NCI-H2171 treated with DMSO at 0.1 percent for 48 hours (cell line): ENCODE measurements at places on chromosomes 16 and 17.
A peak's percentile ranks its signal among the peaks of the same experiment; 100 is the strongest.

- DNase-seq, result no peak
These were observed 6.6 kb downstream of the NHERF2 start for GRCh38 chr16:2033057-2033908.

- DNase-seq, result no peak
These were observed 18.1 kb upstream of the RHBDF2 start for GRCh38 chr17:76519048-76519966.

GRCh38 chr16:27217256-27217655, 13.9 kb downstream of the KDM8 start:
- no peak for DNase-seq

DNA sequence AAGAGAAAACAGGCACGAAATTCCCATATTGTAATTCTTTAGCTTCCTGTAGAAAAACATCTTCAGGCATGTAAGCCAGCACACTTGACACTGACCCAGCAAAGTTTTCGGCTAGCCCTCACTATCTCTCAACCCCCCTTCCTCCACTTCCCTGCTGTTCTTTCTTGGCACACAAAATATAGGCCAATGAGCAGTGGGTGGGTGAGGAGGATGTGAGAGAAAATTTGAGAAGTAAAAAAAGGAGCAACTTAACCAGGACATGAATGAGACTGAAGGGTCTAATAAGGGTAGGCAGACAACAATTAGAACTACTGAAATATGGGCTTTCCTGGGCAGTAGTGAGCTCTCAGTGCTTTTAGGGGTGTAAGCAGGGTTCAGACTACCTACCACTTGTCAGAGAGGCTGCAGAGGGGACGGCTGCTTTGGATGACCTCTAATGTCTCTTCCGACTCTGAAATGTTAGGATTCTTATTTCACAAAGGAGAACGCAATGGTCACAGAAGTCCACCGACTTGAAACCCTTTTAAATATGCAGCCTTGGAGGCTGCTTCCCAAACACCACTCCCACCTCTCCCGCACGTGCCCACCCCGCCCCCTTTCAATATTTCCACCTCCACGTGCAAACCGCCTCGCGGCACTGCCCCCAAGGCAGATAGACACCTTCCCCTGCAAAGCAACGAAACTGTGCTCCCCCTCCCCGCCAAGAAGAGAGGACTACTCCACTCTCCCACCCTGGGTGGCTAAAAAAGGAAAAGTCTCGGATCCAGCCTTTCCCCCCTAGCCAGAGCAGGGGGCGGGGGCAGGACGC, 889 bp downstream of the MBTD1 start:
- no peak for DNase-seq

DNA sequence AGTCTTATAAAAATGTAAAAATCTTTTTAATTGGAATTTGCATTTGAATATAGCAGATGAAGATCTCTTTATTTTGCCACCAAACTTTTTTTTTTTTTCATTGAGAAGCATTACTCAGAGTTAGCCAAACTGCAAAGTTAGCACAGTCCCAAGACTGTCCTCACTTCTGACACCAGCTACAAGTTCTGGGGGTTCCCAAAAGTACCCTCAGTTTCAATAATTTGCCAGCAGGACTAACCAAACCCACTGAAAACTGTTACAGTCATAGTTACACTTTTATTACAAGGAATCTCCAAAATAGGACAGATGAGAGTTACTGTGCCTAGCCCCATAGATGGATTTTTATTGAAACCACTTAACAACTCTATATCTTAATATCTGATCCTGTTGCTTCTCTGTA, 144.1 kb downstream of the CHD9 start:
- DNase-seq, result no peak

- no peak for DNase-seq
These were observed 127.5 kb upstream of the WSCD1 start for GRCh38 chr17:5942687-5943086.

DNA sequence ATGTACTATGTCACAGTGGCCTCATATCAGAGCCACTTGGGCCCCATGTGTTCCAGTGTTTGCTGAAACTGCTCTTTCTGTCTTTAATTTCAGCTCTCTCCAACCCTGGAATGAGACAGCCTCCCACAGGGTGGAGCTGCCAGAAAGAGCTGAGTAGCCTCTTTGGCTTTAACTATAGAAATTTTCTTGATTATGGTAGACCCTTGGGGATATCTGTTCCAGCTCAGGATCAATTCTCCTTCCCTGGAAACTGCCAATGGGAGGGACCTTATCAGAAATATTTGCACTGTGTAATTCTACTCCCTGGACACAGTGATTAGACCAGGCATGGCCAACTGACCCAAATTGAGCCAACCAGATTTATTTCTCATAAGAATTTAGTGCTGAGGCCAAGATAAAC, 39.0 kb upstream of the KDM8 start:
- DNase-seq, result no peak

GRCh38 chr17:40122136-40122998, 596 bp downstream of the MSL1 start:
- DNase-seq, result no peak

GRCh38 chr17:49830605-49831004, 17.3 kb downstream of the TAC4 start:
- DNase-seq, result no peak

- DNase-seq, result no peak
These were observed 52.5 kb upstream of the MTSS2 start for GRCh38 chr16:70738083-70738977.

DNA sequence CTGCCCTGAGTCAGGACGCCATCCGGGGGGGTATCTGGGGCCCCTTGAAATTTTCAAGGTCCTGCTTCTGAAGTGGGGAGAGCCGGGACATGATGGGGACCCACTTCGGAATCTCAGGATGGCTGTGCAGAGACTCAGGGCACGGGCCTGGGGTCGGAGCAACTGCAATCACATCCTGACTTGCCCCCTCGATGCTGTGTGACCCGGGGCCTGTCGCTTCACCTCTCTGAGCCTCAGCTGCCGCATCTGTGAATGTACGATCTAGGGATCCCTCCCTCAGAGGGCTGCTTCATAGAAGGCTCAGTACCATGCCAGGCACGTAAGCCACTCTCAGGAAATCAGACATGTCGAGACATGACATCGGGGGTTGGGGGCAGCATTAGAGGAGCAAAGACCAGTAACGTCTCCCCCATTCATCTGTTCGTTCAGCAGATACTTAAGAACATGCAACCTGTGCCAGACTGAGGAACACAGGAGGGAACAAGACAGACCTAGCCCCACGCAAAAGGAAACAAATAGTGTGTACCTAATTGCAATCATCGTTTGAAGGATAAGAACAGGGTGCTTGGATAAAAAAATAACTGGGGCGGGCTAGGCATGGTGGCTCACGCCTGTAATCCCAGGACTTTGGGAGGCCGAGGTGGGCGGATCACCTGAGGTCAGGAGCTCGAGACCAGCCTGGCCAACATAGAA, 229.6 kb downstream of the PARN start:
- DNase-seq, result peak; percentile 21

GRCh38 chr16:55661941-55662643, 6.3 kb downstream of the SLC6A2 start:
- peak; percentile 10 for DNase-seq

DNA sequence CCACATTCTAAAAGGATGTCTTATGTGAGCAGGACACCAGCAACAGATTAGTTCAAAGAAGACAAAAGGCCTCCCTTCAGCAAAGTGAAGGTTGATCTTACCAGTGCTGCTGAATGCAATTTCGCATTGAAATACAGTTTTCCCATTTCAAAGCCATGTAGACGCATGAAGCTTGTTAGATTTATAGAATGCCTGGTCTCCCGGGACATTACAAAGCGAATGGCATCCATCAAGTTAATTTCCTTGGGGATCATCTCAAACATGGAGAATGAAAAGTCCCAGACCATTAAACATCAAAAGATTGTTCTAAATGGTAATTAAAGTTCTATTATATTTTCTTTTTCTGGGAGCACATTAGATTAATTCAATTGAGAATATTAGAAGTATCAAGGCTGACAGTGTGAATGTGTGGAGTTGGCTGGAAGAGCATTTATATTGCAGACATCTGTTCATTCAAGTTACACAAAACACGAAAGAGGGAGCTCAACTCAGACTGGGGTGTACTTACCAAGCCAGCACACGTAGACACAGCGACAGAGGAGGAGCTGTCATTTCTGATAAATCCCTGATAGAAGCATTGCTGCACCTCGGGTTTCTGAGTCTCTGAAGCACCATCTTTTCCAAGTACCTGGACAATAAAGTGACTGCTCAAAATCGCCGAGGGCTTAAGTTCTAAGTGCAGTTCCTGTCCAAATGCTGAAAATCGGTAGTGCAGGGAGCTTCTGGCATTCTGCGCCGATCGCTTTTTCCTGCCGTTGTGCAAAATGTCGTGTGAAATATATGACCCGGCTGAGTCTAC, 3.8 kb downstream of the ADAMTS18 start:
- DNase-seq, result no peak

- no peak for DNase-seq
These were observed 396.6 kb upstream of the ASIC2 start for GRCh38 chr17:33689725-33690124.

DNA sequence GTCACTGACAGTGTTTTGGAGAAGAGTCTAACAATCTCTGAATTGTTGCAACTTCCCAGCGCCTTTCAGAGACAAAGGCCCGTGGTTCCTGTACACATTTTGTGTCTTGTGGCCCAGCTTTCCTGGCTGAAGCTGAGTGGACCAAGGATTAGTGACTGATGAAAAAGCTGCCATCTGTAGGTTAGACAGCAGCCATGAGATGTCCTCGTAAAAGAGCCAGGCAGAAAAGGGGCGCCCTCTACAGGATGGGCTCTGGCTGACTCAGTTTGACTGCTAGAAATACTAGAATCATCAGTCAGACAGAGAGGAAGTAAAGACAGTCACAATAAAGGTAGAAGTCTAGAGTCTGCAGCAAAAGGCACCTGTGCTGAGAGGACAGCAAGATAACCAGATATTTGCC, 26.5 kb upstream of the NF1 start:
- DNase-seq, result no peak

DNA sequence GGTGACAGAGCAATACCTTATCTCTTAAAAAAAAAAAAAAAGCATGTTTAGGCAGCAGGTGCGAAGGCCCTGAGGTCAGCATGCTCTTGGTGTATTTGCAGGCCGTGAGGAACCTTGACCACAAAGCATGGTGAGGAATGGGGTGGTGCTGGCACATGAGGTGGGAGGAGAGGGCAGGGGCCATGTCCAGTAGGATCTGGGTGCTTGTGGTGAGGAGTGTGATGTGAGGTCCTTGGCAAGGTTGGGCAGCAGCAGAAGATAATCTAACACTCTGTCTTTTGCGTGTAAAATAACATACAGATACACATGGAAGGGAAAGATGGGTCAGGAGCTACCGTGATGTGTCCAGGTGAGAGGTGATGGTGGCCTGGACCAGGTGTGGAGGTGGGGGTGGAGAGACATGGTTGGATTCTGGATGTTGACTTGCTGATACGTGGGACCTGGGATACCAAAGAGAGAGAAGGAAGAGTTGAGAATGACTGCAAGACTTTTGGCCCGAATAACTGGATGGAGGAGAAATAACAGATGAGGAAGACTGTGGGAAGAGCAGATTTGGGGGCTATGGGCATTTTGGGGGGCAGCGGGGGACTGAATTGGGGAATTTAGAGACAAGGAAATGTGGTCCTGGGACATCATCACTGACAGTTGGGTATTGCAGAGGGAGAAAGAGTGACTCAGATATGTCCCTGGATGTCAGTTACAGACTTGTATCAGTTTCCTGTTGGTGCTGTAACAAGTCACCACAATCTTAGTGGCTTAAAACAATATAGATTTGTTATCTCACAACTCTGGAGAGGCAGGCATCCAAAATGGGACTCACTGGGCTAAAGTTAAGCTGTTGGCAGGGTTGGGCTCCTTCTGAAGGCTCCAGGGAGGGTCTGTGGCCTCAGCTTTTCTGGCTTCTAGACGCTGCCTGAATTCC, 274.9 kb downstream of the HAPSTR1 start:
- no peak for DNase-seq

DNA sequence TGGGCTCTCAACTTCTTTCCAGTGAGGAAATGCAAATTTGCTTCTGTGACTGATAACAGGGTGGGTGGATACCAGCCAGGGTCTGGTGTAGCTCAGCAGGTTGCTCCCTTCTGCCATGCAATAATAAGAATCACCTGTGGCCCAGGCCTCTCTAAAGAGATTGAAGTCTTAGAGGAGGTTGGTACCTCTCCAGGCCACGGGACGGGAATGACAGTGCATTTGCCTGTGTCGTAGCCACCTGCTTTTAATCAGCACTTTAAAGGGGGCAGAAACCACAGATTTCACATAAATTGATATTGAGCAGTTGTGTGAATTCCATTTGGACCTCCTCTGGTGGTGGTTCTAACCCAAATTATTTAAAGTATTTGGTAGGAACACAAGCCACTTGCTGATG, 246.9 kb downstream of the PRKCA start:
- no peak for DNase-seq

- no peak for DNase-seq
These were observed 1.6 kb downstream of the TELO2 start for GRCh38 chr16:1494711-1495110.
